ENCODE measurements at places on chromosomes 6 and 20. TPM values are rescaled to one million over a fixed set of nuclear protein-coding genes. Genes with fewer than 3 reads are reported as not detected.

DNA sequence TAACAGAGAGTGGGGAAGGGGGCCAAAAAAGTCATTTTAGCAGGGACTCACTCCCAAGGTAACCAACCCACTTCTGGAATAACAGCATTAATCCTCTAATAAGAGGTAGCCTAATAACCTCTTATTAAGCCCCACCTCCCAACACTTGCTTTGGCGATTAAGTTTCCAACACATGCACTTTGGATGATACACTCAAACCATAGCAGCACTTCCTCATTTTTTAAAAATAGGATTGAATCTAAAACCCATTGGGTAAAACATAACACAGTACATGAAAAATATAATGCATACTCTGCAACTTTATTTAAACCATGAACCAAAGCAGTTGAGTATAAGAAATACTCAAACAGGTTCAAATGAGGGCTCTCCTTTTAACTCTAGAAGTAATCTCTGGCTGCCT lies 318.3 kb downstream of the HACE1 start:
- DNase-seq: no peak

The PFDN6 gene
- 54.5 TPM for total RNA-seq

The CDSN gene
- total RNA-seq: not detected

The PARD6B gene
- total RNA-seq: 31.0 TPM

The LY6G6D gene
- 0.90 TPM for total RNA-seq

GRCh38 chr6:82693094-82693493 lies 329.5 kb downstream of the TPBG start:
- no peak for DNase-seq

- DNase-seq: peak; percentile 46
These were observed 8.0 kb downstream of the LAMA5 start for GRCh38 chr20:62359043-62359490.

GRCh38 chr6:15779726-15780125 lies 116.9 kb upstream of the DTNBP1 start:
- DNase-seq: no peak

DNA sequence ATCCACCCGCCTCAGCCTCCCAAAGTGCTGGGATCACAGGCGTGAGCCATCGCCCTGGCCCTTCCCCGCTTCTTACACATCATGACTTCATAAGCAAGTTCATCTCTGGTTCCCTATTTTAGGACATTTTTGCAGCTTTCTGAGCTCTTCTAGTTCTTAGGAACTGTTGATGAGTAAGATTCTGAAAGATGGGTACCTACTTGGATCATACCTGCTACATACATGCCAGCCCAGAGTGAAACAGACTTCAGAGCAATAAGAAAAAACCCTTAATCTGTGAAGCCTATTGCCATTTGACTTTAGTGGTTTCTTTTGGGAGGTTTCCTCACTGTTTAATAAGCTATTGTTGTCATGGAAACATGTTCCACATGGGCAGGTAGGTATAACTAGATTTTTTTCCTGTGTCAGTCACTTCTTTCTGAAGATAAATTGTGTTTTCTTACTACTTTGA lies 27.9 kb upstream of the TMEM217 start:
- DNase-seq: no peak

- DNase-seq: no peak
These were observed 18.5 kb downstream of the PACSIN1 start for GRCh38 chr6:34484391-34484790.

- DNase-seq: no peak
These were observed 109.0 kb downstream of the RIN2 start for GRCh38 chr20:19867074-19867473.

DNA sequence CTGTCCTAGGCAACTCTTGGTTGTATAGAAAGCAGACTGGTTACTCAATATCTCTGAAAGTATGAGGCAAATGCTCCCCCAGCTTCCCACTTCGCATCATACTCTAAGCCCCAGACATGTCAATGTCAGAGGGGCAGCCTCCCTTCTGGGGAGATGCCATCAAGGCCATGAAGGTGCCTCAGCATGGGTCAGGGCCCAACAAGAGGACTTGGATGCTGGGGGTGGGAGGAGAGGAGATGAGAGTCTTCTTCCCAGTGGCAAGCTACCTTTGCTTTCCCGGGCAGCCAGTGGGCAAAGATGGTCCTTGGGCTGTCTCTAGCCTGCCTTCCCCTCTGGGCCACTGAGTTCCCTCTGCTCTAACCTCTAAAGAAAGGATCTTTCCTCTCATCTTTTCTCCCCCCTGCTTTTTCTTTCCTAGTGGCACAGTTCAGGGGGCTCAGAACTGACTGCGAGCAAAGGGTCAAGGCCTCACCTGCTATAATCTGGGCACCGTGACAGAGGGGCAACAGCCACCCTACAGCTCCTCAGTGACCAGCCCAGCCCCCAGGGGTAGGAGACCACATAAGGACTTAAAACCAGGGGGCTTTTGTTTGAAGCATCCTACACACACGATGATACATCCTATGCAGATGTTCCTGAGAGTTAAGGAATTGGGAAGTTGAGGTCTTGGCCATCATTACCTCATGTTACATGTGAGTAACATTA lies 26.2 kb downstream of the MOCS1 start:
- DNase-seq: no peak

DNA sequence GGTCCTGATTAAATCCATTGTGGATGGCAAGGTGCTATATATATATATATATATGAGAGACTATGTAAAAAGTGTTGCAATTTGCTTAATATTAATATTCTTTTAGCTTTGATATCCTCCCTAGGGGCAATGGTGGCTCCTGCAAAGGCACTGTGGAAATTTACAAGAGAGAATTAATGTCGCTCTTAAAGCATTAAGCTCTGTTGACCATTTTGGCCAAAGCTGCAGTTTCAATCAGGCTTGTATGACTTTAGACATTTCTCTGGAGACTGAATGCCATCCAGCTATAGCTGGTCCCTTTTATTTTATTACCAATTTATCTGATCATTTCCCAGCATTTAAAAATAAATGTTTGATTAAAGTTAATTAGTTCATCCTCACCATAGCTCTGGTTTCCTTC lies 155.3 kb downstream of the JARID2 start:
- DNase-seq: no peak

DNA sequence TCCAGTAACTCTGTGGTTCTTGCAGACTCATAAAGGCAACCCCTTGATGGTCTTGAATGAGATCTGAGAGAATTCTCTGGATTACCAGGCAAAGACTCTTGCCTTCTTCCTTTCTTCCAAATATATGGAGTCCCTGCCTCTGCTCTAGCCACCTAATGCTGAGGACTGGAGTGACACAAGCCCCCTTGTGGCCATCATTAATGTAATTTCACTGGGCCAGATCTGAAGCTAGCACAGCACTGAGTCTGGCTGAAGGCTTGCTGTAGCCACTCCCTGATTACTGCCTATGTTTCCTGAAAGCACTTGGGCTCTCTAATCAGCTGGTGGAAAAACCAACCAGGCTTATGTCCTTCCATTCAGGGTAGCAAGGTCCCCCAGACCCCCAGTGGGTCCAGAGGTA lies 559.3 kb upstream of the IRAK1BP1 start:
- DNase-seq: peak; percentile 47

GRCh38 chr6:100595456-100595855 lies 130.7 kb upstream of the SIM1 start:
- no peak for DNase-seq

The REPS1 gene
- total RNA-seq: 86.1 TPM

The AP5S1 gene
- 1.2 TPM for total RNA-seq

The TCP11 gene
- 0.25 TPM for total RNA-seq

DNA sequence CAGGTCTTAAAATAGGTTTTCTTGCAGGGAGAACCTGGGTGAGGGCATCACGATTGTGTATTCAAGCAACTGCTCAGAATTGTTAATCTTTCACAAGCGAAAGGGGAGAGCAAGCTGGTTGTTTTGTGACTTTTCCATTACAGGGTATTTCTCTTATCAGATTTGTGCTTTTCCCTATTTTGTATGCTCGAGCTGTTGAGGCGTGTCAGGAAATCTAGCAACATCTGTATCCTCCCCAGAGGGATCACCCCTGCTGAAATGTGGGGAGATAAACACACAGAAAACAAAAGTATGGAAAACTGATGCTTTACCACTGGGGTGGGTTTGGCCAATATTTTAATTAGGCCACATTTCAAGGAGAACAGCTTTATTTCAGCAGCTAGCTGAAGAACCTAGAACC lies 187.0 kb downstream of the DTNBP1 start:
- DNase-seq: no peak

- DNase-seq: no peak
These were observed 2.1 kb downstream of the PLCG1 start for GRCh38 chr20:41139227-41140093.

DNA sequence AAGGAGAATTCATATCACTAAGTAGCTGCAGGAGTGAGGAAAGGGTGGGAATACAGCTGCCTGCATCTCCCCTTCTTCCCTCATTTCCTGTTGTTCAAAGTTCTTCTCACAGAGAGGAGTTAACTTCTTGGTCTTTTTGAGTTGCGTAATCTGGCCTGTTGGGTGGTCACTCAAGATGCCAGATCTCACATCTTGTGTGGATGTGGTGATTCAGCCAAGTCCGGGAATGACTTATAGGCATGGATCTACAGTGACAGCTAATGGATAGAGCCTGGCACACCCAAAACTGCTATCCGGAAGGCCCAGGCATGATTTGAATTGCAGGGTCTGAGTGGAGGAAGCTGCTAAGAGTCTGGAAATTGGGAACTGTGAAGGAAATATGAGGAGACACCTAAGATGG lies 100.2 kb upstream of the SLC35B3 start:
- no peak for DNase-seq

DNA sequence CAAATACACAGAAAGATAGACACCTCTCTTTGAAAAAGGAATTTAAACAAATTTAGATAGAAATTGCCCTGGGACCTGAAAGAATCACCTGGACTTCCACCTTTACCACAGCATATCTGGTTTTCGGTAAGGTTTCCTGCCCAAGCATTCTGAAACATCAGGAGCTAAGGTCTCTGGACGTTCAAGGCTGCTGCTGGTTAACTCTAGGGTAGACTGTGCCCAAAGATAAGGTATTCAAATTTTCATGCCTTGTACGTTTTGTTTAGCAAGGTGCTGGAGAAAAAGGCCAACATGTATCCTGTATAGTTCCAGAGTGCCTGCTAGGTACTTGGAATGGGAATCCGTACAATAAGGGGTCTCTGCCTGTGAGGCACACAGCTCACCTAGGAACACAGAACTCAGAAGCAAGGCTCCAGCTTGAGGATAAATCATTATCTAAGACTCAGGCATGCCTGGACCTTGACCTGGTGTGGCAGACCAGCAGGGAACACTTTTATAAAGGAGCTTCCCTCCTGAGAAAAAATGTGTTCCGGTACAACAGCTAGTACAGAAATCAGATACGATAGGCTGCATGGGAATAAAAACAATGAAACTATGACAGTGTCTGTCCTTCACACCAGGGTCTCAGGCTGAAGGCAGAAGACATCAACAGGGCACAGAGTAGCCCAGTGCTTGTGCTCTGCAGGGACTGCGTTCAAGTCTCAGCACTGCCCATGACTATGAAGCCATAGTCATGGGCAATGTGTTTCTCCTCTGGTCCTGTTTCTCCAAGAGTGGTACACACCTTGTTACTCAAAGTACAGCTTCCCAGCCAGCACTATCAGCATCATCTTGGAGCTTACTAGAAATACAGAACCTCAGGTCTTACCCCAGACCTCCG lies 70.4 kb downstream of the METTL24 start:
- no peak for DNase-seq

The MYB gene
- 3.3 TPM for total RNA-seq

The MYH7B gene
- 0.03 TPM for total RNA-seq

The MOG gene
- not detected for total RNA-seq

DNA sequence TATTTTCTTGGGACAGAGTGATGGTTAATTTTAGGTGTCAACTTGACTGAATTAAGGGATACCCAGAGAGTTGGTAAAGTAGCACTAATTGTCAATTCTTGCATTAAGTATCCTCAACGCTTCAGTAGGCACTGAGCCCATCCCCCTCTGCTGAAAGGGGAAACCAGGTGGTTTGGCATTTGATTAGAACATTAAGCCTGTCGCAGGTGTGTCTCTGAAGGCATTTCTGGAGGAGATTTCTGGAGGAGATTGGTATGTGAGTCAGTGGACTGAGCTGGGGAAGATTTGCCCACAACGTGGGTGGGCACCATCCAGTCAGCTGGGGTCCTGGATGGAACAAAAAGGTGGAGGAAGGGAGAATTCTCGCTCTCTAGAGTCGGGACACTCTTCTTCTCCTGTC lies 119.8 kb downstream of the RFX6 start:
- peak; percentile 18 for DNase-seq

GRCh38 chr6:80336911-80337310 lies 230.4 kb downstream of the BCKDHB start:
- DNase-seq: no peak

GRCh38 chr6:33171880-33172687 lies 20.2 kb downstream of the COL11A2 start:
- no peak for DNase-seq

- peak; percentile 68 for DNase-seq
These were observed 42.8 kb upstream of the DYNLRB1 start for GRCh38 chr20:34473262-34473883.

The CNBD2 gene
- total RNA-seq: 6.1 TPM

The BCAS4 gene
- total RNA-seq: 15.3 TPM

The ZBTB24 gene
- 13.9 TPM for total RNA-seq

DNA sequence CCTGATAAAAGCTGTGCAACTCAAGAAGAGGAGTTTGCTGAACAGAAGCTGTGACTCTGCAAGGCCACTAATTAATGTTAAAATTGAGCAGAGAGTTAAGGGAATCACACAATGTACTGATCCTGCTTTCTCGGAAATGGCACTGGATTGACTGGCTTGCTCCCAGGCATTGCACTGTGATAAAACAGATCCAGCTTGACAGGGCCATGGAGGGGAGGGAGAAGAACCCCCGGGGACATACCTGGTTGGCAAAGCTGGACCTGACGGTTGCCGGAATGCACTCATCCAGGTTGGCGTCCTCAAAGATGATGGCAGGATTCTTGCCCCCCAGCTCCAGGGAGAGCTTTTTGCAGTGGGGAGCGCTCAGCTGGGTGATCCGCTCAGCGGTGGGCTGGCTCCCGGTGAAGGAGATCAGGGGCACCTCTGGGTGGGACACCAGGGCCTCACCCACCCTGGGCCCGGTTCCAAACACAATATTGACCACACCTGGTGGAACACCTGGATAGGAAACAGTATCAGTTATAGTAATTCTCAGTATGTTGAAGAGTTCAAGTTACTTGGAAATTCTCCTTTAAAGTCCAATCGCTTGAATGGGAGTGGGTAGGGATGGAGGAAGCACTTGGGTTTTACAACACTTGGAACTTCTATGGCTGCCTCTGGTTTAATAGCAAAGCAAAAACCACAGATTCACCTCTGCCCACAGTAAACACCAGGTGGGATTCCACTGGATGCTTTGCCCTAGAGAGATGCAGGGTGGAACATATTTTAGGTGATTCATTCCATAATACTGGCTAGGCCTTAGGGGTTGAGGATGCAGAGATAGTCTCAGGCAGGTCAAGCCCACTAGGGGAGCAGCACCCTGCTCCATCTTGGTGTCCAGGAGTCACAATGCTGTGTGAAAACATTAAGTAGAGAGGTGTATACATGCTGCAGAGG lies 17.1 kb downstream of the ALDH8A1 start:
- no peak for DNase-seq

- DNase-seq: peak; percentile 98
These were observed 448 bp upstream of the RIN2 start for GRCh38 chr20:19757487-19758132.

The OXT gene
- not detected for total RNA-seq

- peak; percentile 94 for DNase-seq
These were observed at the start of gene CCND3 for GRCh38 chr6:41941280-41942066. TSS of gene CCND3 (minus strand) at chr6:41941808. CDS start at chr6:41941649, 159 bp downstream.

- no peak for DNase-seq
These were observed 34.3 kb upstream of the VEGFA start for GRCh38 chr6:43735642-43736199.

The SLC22A2 gene
- not detected for total RNA-seq

All from neural progenitor cell (in vitro differentiated cells).